ENCODE measurements at places on chromosomes 16 and 17. TPM values are rescaled to one million over a fixed set of nuclear protein-coding genes. Genes with fewer than 3 reads are reported as not detected.

Gene CCL7
- 0.15 TPM for polyA plus RNA-seq

Gene MMP25
- 0.82 TPM for polyA plus RNA-seq

Gene KRTAP4-8
- polyA plus RNA-seq, result not detected

Gene PPM1E
- polyA plus RNA-seq, result 0.25 TPM

Gene C1QTNF1
- 85.0 TPM for polyA plus RNA-seq

Gene CCDC154
- 0.86 TPM for polyA plus RNA-seq

Gene ABHD15
- 9.8 TPM for polyA plus RNA-seq

Gene KRT33A
- polyA plus RNA-seq, result not detected

Gene KRT12
- not detected for polyA plus RNA-seq

Gene TBC1D26
- not detected for polyA plus RNA-seq

Gene USP43
- polyA plus RNA-seq, result 0.43 TPM

Gene HES7
- polyA plus RNA-seq, result 0.24 TPM

Gene CMTM1
- 1.1 TPM for polyA plus RNA-seq

Gene KRT20
- polyA plus RNA-seq, result 2.2 TPM

Gene OR4D1
- not detected for polyA plus RNA-seq

Gene PSMC5
- 183 TPM for polyA plus RNA-seq

Gene FA2H
- polyA plus RNA-seq, result 2.7 TPM

Gene ABCC3
- polyA plus RNA-seq, result 13.4 TPM

Gene EPOP
- 2.3 TPM for polyA plus RNA-seq

Gene TAC4
- not detected for polyA plus RNA-seq

Gene BCO1
- 0.25 TPM for polyA plus RNA-seq

Gene NT5M
- polyA plus RNA-seq, result 5.9 TPM

Gene MARF1
- polyA plus RNA-seq, result 30.6 TPM

Gene CEMP1
- polyA plus RNA-seq, result 0.85 TPM

Gene DUS1L
- polyA plus RNA-seq, result 67.5 TPM

Gene SRRM2
- polyA plus RNA-seq, result 481 TPM

Gene KRTAP1-5
- 0.11 TPM for polyA plus RNA-seq

Gene RNF43
- polyA plus RNA-seq, result 1.2 TPM

Data from urinary bladder (tissue), 4 donors.